ENCODE measurements at places on chromosomes 1 and 21. TPM values are rescaled to one million over a fixed set of nuclear protein-coding genes. Genes with fewer than 3 reads are reported as not detected.

DNA sequence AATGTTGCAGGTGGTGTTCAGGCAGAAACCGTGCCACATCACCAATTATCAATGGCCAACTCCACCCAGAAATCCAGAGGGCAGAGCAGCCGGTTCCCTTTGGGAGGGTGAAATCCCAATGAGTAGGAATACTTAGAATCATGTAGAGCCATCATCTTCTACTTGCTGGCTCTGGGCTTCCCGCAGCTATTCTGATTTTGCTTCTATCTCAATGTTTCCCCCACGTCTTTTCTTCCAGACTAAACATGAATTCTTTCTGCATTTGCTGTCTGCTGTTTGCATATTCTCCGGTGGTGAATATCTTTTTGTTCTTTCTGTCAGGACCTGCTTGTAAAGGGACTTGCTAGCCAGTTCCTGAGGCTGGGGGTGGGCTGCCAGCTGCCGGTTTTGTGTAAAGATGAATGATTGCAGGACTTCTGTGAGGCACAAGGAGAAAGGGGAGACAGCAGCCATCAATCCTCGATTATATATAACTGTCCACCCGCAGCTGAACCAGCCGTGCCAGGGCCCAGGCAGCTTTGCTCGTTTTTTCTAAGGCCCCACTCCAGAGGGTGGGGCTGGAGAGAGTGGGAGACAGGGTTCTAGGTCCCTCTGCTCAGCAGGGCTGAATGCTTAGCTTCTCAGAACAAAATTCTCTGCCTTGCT is 33.2 kb downstream of the PRAMEF20 start:
- DNase-seq = no peak

DNA sequence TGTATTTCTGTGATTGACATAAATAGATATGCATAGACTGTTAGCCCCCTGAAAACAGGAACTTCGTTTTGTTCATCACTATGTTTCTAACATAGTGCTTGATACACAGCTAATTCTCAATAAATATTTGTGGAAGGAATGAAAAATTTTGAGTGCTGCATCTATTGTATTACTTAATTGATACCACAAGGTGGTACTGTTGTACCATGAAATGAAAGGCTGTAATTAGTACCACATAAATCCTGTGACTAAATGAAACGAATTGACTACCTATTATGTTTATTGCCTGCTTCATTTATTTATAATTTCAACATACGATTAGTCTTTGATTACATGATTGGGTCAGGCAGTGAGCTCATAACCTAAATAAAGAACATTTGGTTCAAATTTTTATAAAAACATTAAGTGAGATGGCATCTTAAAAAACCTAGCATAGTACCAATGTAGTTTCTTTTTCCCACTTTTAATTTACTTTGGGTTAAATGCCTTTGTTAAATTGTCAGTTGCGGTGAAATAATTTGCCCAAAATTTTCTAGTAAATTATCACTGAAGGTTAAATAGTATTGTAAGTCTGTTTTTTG is 15.0 kb upstream of the TGFB2 start:
- DNase-seq = no peak

GRCh38 chr1:69534829-69535228 is 32.9 kb upstream of the LRRC7 start:
- no peak for DNase-seq

DNA sequence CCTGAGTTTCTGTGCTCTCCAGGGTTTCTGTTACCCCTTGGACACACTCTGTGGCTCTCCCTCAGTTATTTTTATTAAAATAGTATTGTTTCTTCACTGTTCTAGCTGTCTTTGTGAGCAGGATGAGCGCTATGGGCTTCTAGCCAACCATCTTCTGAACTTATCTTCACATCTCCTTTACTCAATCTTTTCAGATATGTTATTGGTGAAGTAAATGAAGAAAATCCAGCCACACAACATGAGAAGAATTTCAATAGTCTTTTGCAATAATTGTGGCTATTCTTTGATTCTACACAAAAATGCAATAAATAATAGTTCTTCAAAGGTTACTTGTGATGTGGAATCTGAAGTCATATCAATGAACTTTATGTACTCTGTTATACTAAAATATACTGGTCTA is 80.3 kb upstream of the CAMK1G start:
- no peak for DNase-seq

DNA sequence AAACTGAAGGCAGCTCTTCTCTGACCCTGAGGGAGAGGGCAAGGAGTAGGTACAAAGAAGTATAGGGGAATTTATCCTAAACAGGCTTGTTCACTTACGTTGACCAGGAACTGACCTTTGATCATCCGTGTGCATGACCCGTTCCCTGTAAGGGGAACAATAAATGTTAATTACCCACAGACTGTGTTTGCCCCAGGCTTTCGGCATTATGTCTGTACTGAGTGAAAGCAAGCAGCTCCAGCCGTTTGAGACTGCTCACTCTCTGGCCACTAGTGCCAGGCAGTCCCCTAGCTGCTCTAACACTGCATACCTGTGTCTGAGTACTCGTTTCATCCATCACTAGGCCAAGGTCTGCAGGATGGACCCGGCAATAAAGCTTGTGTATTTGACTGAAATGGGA is 1365.3 kb downstream of the NCAM2 start:
- no peak for DNase-seq

- DNase-seq = no peak
Measured at GRCh38 chr1:202631076-202631923, 79.0 kb downstream of the SYT2 start.

- DNase-seq = no peak
Measured at GRCh38 chr1:21277180-21277579, 13.1 kb downstream of the ECE1 start.

DNA sequence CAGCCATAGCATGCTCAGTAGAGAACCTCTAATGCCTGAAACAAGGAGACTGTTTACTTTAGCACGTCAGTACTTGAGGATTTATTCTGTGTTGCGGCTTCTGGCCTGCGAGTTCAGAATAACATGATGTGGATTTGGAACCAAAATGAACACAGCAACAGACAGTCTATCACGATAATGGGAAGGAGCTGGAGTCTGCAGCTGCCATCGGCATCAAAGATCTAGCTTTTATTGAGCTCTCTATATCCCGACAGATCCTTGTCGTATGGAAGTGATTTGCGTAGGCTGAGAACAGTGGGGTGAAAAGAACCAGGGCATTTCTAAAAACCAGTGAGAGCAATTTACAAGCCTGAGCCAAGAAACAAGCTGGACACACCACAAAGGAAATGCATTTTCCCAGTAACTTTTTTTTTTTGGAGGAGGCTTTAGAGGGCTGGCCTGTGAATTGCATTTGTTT is 294.2 kb downstream of the KIF26B start:
- DNase-seq = no peak

DNA sequence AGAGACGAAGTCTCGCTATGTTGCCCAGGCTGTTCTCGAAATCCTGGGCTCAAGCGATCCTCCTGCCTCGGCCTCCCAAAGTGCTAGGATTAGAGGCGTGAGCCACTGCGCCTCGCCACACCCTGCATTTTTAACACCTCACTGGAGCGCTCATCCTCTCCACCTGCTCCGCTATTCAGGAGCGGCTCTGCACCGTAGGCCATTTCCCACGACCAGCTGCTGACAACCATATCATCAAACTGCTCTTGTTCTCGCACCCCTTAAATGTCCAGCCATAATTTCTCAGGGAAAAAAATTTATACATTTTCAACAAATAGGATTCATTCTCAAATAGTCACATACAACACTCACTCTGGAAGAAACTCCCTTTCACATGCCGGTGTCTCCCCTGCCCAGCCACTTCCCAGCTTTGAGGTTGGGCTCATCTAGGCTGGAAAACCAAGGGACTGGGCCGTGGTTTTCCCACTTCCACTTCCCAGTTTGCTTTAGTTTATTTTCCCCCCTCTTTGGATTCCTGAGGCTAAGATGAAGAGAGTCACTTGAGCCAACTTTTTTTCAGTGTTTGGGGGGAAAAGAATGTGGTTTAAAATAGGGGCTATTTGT is 639 bp upstream of the IPO9 start:
- no peak for DNase-seq

- no peak for DNase-seq
Measured at GRCh38 chr1:104593413-104594187, 843.9 kb downstream of the AMY1C start.

DNA sequence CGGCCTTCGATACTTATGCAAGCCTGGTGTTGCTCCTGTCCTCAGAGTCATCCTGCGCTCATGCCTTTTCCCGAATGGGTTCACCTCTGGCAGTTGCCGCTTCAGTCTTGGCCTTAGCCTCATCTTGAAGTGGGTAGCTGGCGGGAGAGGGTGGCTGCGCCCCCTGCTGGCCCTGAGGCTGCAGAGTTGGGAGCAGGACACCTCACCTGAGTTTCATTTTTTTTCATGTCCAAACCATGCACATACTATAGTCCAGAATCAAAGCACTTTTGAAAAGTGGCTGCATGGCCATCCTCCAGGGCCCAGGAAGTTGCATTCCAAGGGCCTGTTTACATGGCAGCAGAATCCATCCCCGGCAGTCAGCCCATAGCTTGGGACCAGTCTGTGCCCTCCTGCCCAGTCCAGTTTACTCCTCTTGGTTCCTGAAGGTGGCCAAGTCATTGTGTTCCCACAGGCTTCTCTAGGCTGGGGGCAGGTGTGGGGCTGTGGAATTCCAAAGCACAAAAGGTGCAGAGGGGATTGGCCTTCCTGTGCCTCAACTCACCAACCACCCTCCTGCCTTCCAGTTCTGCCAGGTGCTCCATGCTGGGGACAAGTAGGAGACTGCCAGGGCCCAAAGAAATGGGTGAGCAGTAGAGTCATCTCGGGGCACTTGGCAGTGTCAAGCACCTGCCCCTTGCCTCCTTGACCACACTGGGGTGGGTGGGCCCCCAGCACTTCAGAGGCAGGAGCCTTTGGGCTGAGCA is 44.0 kb downstream of the YARS1 start:
- DNase-seq = no peak

- peak; percentile 65 for DNase-seq
Measured at GRCh38 chr1:59678493-59679228, 136.1 kb upstream of the HOOK1 start.

DNA sequence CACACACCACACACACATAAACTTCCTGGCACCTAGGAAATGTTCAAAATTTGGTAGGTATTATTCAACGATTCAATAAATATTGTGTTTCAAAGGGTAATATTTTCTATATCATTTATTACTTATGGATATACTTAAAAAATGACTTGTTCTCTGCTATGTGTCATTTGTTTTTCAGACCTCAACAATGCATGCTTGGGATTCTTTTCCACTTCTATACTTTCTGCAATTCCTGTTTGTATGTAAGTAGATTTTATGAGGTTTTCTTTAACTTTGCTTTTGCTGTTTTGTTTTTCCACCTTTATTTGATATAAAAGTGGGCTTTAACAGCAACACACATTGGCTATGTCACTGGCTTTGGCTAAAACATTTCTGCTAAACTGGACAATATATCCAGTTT is 3.5 kb downstream of the CEP170 start:
- DNase-seq = no peak

GRCh38 chr1:216054600-216054999 is 368.6 kb downstream of the USH2A start:
- DNase-seq = no peak

- DNase-seq = no peak
Measured at GRCh38 chr1:199243423-199244061, 604.7 kb downstream of the PTPRC start.

DNA sequence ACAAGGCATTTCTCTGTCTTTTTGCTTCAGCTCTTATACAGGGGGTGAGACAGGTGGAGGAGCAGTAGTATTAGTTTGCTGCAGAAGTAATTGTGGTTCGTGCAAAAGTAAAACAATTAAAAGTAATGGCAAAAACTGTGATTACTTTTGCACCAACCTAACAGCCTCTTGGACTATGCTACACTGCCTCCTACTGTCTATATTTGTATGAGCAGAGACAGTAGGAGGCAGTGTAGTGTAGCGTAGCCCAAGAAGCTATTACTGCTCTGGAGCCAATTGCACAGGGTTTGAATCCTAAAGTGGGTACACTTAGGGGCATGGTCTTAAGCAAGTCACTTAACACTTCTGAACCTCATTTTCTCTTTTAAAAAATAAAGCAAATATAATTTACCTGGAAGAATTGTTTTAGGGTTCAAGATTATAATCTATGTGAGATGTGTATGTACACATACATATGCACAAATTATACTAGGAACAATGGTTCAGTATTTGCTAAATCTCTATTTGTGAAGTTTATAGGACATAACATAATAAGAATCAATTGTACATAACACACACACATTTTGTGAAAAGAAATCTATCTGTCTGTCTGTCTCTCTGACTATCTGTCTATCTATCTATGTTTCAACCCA is 103.8 kb downstream of the BRINP3 start:
- DNase-seq = no peak

- no peak for DNase-seq
Measured at GRCh38 chr21:37032877-37033471, 26.5 kb downstream of the RIPPLY3 start.

GRCh38 chr1:12552111-12552888 is 65.7 kb downstream of the DHRS3 start:
- DNase-seq = no peak

Gene C4BPB
- 0.35 TPM for polyA plus RNA-seq

Gene PRDM15
- polyA plus RNA-seq = 5.7 TPM

Gene SLC45A3
- polyA plus RNA-seq = 8.2 TPM

Gene CGN
- polyA plus RNA-seq = 44.2 TPM

Gene PBXIP1
- 71.0 TPM for polyA plus RNA-seq

Gene BCAN
- 0.11 TPM for polyA plus RNA-seq

Gene ZMPSTE24
- polyA plus RNA-seq = 58.0 TPM

Gene SHISAL2A
- polyA plus RNA-seq = 1.1 TPM
